Mucosa of descending colon (tissue), 3 donors: ENCODE measurements at places on chromosomes 12 and 14.
A peak's percentile ranks its signal among the peaks of the same experiment; 100 is the strongest.

DNA sequence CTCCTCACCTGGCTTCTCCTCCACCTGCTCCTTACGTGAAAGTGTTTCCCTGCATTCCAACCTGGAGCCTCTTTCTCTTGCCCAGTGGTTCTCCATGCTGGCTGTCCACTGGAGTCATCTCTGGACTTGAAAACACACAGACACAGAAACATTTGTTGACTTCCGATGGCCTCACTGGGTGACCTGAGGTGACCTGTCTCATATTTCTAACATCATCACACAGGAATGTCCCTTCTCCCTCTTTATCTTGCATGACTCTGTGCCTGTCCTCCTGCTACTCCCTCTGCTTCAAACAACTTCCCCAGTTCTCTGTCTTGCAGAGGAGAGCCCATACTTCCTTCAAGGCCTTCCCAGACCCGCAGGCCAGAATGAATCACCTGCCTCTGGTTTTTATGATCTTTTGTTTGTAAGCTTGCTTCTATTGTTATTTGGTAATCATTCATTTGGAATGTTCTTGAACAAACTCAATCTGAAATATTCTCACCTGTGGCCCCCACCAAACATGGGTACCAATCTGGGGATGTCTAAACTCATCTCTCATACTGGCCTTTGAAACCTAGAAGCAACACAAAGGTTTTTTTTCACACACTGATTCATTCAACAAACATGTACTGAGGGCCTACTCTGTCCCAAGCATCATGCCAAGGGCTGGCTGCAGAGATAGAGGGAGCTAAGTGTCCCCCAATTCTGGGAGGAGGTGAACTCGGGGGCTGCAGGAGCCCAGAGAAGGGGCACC is 9.7 kb upstream of the RIN3 start:
- DNase-seq = no peak

DNA sequence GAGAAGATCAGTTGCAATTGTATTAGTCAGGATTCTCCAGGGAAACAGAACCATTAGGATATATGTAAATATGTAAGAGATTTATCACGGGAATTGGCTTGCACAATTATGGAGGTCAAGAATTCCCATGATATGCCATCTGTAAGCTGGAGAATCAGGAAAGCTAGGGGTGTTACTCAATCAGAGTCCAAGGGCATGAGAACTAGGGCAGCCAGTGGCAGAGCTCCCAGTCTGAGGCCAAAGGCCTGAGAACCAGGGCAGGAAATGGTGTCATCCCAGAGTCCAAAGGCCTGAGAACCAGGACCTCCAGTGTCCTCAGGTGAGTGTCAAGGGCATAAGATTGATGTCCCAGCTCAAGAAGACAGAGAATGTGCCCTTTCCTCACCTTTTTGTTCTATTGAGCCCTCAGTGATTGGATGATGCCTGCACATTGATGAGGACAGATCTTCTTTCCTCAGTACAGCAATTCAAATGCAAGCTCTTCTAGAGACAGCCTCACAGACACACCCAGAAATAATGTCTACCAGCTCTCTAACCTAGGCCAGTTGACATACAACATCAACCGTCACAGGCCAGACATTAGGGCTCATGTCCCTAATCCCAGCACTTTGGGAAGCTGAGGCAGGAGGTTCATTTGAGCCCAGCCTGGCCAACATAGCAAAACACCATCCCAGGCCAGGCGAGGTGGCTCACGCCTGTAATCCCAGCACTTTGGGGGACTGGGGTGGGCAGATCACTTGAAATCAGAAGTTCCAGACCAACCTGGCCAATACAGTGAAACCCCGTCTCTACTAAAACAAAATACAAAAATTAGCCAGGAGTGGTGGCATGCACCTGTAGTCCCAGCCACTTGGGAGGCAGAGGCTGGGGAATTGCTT is 34.9 kb upstream of the ZNF740 start:
- no peak for DNase-seq

DNA sequence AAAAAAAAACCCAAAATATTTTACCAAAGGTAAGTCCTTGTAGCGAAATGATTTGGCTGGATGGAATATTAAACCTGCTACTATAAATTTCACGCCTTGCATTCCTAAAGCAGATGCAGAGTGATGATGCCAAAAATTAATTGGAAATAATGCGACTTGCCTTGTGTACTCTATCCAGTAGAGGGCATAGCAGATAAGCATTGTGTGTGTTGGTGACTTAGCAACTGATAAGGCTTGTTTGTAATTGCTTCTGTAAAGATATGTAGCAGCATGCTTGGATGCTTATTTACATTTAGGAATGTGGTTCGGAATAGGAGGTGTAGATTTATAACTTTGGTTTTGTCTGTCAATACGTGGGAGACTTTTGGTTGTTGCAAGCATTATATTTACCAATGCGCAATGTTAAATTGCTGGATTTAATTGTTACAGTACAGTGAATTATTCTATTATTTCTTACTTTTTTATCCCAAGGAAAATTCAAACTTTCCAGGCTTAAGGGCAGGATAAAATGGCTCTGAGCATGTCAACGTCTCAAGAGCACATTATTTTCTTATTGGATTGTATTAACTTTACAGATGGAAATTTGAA is 80.5 kb downstream of the TMEM260 start:
- DNase-seq = peak; percentile 11

DNA sequence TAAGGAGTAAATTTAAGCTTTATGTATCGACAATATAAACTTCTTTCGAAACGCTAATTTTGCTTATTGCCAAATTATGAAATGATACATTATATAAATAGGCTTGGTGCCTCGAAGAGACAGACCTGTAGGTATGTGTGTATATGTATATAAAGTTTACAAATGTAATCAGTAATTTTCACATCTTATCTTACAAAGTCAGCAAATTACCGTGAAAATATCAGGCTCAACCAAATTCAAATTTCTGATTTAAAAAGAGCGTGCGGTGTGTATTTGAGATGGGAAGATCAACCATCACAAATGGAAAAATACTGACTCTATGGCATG is 605 bp downstream of the ZCRB1 start:
- DNase-seq = no peak

- peak; percentile 54 for DNase-seq
Observed at GRCh38 chr14:90426663-90427062, 29.8 kb downstream of the CALM1 start.

- DNase-seq = no peak
Observed at GRCh38 chr12:132071040-132071810, 72.9 kb downstream of the DDX51 start.

- no peak for DNase-seq
Observed at GRCh38 chr14:105056303-105056831, 8.9 kb downstream of the GPR132 start.

GRCh38 chr12:107337346-107338095 is 244.2 kb upstream of the CRY1 start:
- DNase-seq = no peak

- no peak for DNase-seq
Observed at GRCh38 chr12:76108356-76108755, 23.9 kb upstream of the NAP1L1 start.

- no peak for DNase-seq
Observed at GRCh38 chr14:48900565-48900964, 685.6 kb downstream of the RPS29 start.

DNA sequence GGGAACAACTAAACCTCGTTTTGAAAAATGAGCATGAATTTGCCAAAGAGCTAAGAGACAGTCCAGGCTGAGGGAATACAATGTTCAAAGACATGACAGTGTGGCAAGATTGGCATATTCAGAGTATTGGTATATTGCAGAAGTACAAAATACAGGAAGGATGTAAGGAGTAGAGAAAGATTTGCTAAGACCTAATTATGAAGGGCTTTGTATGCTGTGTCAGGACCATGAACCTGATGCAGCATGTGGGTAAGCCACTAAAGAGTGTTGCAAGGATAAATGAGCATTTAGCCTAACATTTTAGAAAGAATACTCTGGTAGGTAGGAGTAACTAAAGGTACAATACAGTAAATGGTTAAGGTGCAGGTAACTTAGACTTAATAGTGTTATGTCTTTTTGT is 65.1 kb downstream of the KTN1 start:
- DNase-seq = no peak

- no peak for DNase-seq
Observed at GRCh38 chr12:132562489-132563021, 47.8 kb downstream of the LRCOL1 start.

- no peak for DNase-seq
Observed at GRCh38 chr14:91732439-91732838, 553 bp upstream of the CATSPERB start.

- no peak for DNase-seq
Observed at GRCh38 chr12:57452181-57452936, 2.7 kb upstream of the INHBE start.

GRCh38 chr12:81123611-81124010 is 45.7 kb downstream of the ACSS3 start:
- no peak for DNase-seq

- DNase-seq = no peak
Observed at GRCh38 chr12:54977155-54977554, 7.4 kb downstream of the TESPA1 start.

DNA sequence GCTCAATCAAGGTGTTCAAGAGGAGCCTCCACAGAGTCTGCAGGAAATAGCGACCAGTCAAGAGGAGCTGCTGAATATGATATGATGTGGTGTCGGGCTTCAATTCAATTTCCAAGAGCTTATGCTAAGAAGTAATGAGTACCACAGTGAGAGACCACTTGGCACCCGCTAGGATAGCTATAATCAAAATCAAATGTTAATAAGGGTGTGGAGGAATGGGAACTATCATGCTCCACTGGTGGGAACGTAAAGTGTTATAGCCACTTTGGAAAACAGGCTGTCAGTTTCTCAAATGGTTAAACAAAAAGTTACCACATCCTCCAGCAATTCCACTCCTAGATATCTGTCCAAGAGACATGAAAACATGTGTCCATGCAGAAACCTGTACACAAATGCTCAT is 6.7 kb downstream of the POLR3B start:
- no peak for DNase-seq

- no peak for DNase-seq
Observed at GRCh38 chr12:51970904-51971646, 19.6 kb downstream of the ACVR1B start.

DNA sequence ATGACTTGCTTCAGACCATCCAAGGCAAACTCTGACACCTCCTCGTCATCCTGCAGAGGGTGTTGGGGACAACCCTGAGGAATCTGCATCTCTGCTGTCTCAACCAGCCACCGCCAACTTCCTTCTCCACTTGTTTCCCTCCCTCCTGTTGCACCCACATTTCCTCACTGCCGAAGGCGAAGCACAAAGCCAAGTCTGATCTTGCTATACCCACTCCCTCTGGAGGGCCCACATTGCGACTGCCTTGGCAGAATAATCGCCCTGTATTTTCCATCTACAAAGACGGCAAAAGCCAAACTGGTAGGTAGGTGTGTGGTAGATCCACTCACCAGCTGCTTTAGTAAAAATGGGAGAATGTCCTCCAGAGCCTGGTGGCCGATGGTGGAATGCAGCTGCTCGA is 21.8 kb upstream of the RAB35 start:
- no peak for DNase-seq

DNA sequence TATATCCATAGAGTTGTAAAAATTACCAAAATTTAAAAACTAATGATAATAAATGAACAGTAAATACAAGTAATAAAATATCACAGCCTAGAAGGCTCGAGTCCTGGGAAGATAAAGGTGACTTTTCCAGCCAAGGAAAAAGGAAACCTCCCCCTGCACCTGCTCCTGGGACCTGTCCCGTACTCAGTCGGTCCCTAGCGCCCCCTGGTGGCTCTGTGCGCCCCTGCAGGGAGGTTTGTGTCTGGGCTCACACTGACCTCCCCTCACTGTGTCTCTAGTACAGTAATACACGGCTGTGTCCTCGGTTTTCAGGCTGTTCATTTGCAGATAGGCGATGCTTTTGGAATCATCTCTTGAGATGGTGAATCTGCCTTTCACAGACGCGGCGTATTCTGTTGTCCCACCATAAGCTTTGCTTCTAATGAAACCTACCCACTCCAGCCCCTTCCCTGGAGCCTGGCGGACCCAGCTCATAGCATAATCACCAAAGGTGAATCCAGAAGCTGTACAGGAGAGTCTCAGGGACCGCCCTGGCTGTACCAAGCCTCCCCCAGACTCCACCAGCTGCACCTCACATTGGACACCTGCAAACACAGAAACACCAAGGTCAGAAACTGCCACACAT is 1030.4 kb downstream of the TMEM121 start:
- peak; percentile 63 for DNase-seq

GRCh38 chr12:58655375-58655774 is 264.9 kb downstream of the LRIG3 start:
- DNase-seq = no peak

- no peak for DNase-seq
Observed at GRCh38 chr14:71212683-71213107, 305.4 kb downstream of the PCNX1 start.

DNA sequence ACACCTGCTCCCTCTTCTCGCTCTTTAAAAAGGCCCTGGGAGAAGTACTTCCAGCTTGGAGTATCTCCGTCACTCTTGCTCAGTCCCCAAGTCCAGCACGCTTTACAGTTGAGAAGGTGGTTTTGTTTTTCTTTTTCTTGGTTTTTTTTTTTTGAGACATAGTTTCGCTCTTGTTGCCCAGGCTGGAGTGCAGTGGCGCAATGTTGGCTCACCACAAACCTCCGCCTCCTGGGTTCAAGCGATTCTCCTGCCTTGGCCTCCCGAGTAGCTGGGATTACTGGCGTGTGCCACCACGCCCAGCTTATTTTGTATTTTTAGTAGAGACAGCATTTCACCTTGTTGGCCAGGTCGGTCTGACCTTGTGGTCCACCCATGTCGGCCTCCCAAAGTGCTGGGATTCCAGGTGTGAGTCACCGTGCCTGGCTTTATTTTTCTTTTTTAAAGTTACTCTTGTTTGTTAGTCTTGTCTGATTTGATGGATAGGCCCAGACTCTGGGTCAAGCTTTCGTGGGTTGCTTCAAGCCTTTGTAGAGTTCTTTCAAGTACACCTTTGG is 1.9 kb downstream of the TDRD9 start:
- DNase-seq = no peak

- DNase-seq = no peak
Observed at GRCh38 chr12:109232731-109233130, 76.4 kb downstream of the FOXN4 start.

- no peak for DNase-seq
Observed at GRCh38 chr12:43733687-43734086, 24.9 kb downstream of the PUS7L start.

GRCh38 chr14:89468566-89468965 is 51.5 kb upstream of the FOXN3 start:
- DNase-seq = no peak
